IMR-90 (cell line): ENCODE measurements at places on chromosomes 2 and 18. TPM values are rescaled to one million over a fixed set of nuclear protein-coding genes. Genes with fewer than 3 reads are reported as not detected.

PRPF40A gene
- polyA plus RNA-seq: 49.1 and 58.7 TPM in 2 replicates

ITGB6 gene
- polyA plus RNA-seq: not detected in 2 replicates

CYP27A1 gene
- 4.5 and 5.3 TPM in 2 replicates for polyA plus RNA-seq

KCNG2 gene
- polyA plus RNA-seq: 0.09 TPM in 1 of 2 replicates, not detected in the other

SOCS6 gene
- polyA plus RNA-seq: 21.3 and 21.8 TPM in 2 replicates

KIF1A gene
- polyA plus RNA-seq: not detected in 2 replicates

SPEG gene
- polyA plus RNA-seq: 81.6 and 109 TPM in 2 replicates

MAIP1 gene
- 14.2 and 15.0 TPM in 2 replicates for polyA plus RNA-seq

ALLC gene
- polyA plus RNA-seq: not detected in 2 replicates

SPRED2 gene
- polyA plus RNA-seq: 18.7 and 19.1 TPM in 2 replicates

CNGA3 gene
- not detected in 2 replicates for polyA plus RNA-seq

STRADB gene
- polyA plus RNA-seq: 11.4 and 14.9 TPM in 2 replicates

CPO gene
- polyA plus RNA-seq: not detected in 2 replicates

NAB1 gene
- polyA plus RNA-seq: 9.6 and 11.9 TPM in 2 replicates

IAH1 gene
- polyA plus RNA-seq: 74.3 and 84.5 TPM in 2 replicates

ABCG5 gene
- polyA plus RNA-seq: not detected in 2 replicates

SPHKAP gene
- not detected in 2 replicates for polyA plus RNA-seq

ANKRD62 gene
- not detected in 2 replicates for polyA plus RNA-seq

MAL gene
- polyA plus RNA-seq: not detected in 2 replicates

LCT gene
- not detected in 2 replicates for polyA plus RNA-seq
